ENCODE measurements at places on chromosomes 13 and 19.

DNA sequence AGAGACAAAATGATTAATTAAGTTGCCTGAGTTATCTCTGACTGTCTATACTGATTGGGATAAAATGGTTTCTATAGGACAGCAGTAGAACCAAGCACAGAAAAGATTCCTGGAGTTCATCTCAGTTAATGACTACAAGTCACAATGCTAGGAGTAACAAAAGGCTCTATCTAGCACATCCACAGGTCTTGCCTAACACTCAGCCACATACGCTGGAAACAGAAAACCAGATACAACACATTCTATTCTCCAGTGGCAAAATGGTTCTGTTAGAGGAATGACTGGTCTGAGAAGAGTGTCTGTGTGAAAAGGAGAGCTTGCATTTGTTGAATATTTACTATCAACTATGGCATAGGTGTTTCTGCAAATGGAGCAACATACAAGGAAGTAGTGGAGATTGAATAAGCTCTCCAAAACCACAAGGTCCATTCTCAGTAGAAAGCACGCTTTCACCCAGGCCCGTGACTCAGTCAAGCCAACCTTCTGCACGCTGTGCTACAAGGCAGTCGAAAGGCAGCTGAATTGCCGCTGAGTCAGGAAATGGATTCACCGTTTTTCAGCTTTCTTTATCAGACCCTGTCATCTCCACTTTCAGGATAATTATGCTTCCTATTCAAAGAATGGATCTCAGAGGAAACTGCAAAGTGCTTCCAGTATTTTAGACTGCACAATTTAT lies 761.5 kb downstream of the EFNB2 start:
- DNase-seq, result no peak

DNA sequence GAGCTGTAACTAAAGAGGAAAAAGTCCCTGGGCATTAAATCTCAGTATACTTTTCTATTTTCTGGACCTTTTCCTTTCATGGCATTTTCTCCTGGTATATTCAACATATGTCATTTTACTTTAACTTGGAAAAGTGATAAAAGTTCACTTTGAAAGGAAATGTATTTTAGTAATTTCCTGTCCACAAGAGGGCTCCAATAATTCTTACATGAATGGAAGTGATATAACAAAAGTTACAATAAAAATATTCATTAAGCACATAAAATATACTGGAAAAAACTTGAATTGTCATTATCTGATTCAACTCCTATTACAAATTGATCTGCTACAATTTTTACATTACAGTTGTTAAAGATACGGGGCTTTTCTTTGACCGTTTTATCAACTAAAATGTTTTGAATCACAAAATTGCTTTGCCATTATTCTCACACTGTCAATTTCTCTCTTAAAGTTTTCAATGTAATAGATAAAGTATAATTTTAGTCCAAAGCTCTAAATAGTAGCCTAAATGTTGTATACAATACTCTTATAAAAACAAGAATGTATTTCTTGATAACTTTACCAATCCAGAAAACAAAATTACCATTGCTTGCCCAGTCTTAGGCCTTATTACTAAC lies 4.9 kb downstream of the UBL3 start:
- peak; percentile 22 for DNase-seq

GRCh38 chr19:43699506-43700394 lies 16.1 kb upstream of the IRGC start:
- peak; percentile 19 for DNase-seq

- no peak for DNase-seq
Measured at GRCh38 chr19:29943615-29944014, 1.6 kb downstream of the URI1 start.

DNA sequence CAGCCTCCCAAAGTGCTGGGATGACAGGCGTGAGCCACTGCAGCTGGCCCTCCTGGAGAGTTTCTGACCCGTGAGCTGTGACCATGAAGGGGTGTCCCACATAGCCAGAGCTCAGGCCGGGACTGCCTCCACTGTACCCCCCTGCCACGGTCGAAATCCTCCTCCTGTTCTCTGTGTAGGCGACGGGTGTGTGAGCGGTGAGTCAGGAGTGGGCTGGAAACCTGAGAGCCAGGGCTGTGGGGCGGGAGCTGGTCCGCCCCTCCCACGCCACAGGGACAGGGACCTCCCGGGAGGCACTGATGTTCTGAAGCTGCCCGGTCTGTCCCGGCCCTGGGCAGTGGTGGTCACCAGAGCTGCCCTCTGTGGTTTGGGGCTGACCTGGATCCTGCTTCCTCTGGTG lies 3.9 kb downstream of the WDR18 start:
- no peak for DNase-seq

GRCh38 chr19:33388231-33388724 lies 14.8 kb downstream of the CEBPG start:
- no peak for DNase-seq

DNA sequence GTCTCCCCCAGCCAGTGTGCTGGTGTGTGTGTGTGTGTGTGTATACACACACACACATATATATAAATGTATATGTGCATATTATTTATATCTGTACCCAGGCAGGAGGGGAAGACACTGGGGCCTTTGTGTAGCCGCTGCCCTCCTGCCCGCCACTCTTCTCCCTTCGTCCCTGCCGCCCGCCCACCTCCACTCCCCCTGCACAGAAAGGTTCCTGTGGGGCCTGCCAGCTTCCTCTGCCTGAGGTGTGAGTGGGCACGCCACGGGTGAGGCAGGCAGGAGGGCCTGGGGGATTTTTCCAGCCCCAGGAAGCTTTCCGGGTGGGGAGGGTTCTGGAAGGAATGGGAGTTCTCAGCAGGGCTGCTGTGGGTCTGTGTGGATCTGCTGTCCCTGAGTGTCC lies 6.9 kb downstream of the IRF2BP1 start:
- DNase-seq, result no peak

DNA sequence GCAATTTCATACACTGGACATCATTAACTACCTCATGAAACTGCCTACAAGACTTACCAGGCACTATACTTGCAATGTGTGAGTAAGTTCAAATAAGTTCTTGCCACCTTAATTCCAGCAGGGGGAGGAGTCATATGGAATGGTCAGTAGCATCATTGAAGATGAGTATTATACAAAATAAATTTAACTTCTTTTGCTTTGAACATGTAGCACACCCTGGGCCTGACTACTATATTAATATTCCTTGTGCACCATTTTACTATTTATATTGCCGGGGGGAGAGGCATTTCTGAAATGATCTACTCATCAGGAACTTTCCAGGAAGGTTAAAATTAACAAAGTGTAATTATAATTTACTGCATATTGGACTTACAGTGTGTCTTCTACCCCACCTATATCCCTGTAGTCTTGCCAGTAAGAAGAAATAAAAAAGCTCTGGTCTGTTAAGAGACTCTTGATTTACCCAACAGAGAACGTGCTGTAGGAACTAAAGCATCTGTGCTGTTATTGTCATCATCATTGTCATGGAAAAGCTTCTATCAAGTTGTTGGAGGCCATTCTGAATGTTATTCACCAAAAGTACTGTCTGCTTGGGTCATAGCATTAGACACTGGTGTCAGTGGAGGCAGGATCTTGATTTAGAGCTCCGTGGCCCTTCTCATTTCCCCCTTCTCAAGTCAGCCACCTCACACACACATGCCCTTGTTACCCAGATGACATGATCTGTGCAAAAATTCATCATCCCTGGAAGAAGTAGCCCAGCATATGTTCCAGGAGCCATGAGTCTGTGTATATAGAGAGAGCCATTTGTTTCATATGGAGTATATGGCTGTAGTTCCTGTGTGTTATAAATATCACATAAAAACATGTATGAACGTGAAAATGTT lies 147.1 kb downstream of the MTUS2 start:
- no peak for DNase-seq

GRCh38 chr19:38285567-38285966 lies 18.5 kb upstream of the C19orf33 start:
- no peak for DNase-seq

GRCh38 chr13:27130979-27131623 lies 40.5 kb downstream of the USP12 start:
- peak; percentile 60 for DNase-seq

GRCh38 chr19:7440188-7440975 lies 48.5 kb downstream of the PEX11G start:
- no peak for DNase-seq

- peak; percentile 80 for DNase-seq
Measured at GRCh38 chr19:7515645-7516151, at the start of gene ZNF358. TSS of gene ZNF358 (plus strand) at chr19:7516103. CDS start at chr19:7519243, 3,140 bp downstream.

- DNase-seq, result no peak
Measured at GRCh38 chr13:37709318-37709717, 110.8 kb upstream of the POSTN start.

DNA sequence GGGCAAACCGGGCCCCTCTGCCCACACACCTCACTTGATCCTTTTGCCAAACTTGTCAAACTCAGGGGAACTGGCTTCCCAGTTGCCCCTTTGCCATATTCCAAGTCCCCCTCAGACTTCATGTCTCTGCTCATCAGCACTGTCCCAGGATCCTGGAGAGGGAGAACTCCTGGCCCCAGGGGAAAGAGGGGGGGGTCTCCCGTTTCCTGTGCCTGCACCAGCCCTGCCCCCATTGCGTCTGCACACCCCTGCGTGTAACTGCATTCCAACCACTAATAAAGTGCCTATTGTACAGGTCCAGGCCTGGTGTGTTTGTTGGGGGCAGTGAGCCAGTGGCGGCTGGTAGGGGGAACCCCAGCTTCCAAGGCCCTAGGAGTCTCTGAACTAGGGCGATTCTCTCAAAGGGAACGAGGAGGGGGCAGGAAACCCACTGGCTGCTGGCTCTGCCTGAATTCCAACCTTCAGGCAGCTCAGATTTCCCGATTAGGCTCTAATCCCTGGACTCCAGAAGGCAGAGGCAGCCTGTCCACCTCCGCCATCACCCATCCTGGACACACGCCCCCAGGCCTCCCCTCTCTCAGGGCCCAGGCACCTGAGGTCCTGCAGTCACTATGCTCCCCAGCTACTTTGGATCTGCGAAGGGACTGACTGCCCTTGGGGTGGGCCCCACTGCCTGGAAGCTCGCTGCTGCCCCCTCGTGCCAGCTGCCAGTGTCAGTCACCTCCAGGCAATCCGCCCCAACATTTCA lies 9.7 kb upstream of the ILF3 start:
- peak; percentile 77 for DNase-seq

GRCh38 chr13:24921881-24922280 lies 157.9 kb downstream of the RNF17 start:
- DNase-seq, result no peak

GRCh38 chr13:94333131-94333820 lies 146.2 kb downstream of the DCT start:
- no peak for DNase-seq

GRCh38 chr13:101570410-101570809 lies 117.9 kb downstream of the ITGBL1 start:
- no peak for DNase-seq

DNA sequence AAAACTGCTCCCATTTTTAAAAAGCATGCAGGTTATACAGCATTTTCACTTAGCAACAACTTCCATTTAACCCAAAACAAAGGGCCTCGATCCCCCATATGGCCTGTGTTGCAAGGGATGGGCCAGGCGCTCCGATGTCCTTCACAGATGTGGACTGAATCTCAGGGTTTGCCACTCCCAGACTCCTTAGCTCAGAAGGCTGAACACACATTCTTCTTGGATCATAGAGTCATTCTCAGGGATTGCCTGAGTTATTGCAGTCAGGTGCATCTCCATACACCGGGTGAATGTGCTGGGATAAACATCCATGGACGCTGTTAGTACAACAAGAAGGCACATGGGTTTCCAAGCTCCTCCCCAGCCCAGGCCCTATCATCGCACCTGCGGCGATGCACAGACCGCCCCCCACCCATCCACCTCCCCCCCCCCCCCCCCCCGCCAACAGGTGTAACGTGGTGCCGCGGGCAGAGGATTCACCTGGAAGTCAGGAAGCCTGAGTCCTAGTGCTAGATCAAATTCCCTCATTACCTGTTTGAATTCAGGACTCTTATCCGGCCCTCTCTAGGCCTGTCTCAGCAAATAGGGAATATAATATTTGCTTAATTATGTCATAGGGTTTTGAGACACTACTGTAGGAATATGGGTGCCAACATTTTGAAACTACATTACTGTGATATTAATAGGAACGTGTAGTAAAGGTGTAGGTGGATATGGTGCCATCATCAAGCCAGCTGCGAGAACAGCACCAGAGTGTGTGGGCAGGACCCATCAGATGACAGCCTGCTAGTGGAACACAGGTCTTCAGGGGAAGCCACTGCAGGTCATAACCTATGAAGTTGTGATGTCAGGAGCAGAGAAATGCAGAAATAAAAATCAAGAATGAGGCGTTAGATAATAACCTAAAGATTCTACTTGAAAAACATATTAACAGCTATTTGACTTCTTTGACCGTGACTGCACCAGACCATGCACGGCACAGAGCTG lies 110.9 kb downstream of the SACS start:
- DNase-seq, result peak; percentile 75

DNA sequence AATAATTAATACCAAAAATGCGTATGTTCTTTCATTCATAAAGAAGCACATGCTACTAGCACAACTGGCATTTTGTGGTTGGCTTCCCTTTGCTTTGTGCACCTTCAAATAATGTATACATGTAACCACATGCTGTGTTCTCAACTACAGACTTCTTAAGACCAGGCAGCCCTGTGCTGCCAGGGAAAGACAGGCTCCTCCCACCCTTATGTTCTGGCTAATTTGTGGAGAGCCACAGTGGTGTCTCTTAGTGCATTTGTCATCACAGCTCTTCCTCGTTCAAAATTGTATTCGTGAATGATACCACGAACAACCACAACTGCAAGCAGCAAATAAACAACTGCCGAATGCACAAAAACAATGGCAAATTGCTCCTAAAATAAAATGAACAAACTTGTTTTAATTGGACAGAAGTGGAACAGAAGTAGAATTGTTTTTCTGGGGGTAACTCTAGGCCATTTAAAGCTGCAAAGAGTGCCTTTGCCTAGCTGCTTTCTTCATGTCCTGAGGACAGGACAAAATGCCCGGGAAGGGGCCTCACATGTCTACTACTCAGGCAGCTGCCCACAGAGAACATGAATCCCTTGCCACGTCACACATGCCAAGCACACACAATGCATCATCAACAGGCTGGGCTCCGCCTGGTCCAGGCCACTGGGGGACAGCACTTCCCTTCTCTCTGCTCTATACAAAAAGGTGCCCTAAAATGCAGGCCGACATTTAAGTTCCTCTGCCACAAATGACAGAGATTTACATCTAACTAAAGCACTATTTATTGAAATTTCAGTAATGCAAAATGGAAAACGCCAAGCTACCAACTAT lies 21.7 kb downstream of the IRS2 start:
- peak; percentile 63 for DNase-seq

- no peak for DNase-seq
Measured at GRCh38 chr19:30178721-30179402, 193.3 kb upstream of the ZNF536 start.

GRCh38 chr19:1699998-1700732 lies 47.8 kb upstream of the TCF3 start:
- no peak for DNase-seq

DNA sequence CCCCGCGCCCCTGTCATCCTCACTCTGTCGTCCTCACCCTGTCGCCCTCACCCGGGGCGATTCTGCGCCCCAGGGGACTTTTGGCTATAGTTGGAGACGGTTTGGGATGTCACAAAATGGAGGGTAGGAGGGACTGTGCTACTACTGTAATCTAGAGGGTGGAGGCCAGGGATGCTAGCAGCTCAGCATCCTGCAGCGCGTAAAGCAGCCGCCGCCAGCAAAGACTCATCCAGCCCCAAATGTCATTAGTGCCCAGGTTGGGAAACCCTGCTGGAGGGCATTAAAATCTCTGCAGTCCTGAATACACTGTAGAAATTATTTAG lies 362 bp downstream of the ZNF557 start:
- DNase-seq, result no peak
